ENCODE measurements at places on chromosomes 6 and 20. TPM values are rescaled to one million over a fixed set of nuclear protein-coding genes. Genes with fewer than 3 reads are reported as not detected.

DNA sequence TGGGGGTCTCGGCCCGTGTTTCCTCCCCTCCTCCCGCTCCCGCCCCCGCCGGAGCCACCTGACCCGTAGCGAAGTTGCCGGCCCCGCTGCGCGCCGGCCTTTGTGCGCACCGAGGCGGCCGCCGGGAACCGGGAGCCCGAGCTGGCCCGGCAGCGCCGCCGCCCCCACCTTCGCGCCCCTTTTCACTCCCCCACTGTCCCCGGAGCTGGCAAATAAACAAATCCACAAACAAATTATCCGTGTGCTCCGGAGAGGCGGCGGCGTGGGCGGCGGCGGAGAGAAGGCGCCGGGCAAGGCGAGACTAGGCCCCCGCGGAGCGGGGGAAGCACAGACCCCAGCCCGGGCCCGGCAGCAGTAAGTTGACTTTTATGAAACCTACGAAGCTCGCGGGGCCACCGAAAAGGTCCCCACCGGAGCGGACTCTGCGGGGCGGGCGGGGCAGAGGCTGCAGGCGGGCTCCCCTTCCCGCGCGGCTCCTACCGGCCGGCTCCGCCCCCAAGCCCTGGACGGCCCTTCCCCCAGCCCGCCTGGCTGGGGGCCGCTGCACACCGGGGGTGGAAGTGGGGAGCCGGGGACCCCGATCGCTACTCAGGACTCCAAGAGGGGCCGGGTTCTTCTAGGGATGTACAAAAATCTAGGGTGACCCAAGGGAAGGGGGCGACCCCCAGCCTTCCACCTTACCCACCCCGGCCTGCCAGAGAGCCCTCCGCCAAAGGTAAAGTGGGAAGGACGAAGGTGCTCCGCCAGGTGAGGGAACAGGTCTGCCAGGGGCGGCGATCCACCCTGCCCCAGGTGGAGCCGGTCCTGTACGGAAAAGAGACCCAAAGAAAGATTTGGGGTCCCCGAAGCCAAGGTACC is 40.7 kb downstream of the YTHDF1 start:
- no peak for DNase-seq

GRCh38 chr6:31272436-31272835 is 544 bp upstream of the HLA-C start:
- no peak for DNase-seq

- no peak for DNase-seq
Measured at GRCh38 chr6:20584100-20584731, 50.0 kb downstream of the CDKAL1 start.

GRCh38 chr6:165894171-165894825 is 231.3 kb upstream of the PDE10A start:
- DNase-seq, result no peak

- no peak for DNase-seq
Measured at GRCh38 chr6:94559829-94560537, 1017.4 kb upstream of the MANEA start.

- no peak for DNase-seq
Measured at GRCh38 chr6:8809662-8810061, 374.3 kb upstream of the SLC35B3 start.

GRCh38 chr20:17590245-17590644 is 20.4 kb downstream of the DSTN start:
- no peak for DNase-seq

DNA sequence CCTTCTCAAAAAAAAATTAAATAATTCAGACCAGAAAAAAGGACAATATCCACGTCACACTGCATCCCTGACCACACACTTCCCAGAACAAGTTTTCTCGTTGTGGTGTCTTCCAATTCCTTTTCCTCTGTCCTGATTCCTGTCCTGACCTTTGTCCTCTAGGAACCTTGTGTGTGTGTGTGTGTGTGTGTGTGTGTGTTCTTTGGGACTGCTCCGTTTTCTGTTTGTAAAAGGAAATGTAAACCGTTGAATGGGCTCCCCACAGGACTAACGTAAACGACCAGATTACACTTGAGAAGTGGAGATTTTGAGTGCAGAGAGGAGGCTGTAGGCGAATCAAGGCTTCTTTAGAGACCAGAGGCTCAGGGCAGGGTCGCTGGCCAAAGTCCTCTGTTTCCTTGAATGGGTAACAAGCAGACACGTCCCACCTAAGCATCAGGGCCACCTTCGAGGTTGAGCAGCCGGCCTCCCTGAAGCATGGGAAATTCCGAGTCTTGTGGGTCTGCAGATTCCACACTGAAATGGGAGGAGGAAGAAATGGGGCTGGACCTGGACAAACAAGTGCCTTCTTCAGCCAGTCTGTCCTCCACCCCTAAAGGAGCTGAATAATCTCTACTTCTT is 7.3 kb downstream of the ZBTB46 start:
- no peak for DNase-seq

GRCh38 chr6:19664050-19664449 is 173.1 kb upstream of the ID4 start:
- DNase-seq, result no peak

DNA sequence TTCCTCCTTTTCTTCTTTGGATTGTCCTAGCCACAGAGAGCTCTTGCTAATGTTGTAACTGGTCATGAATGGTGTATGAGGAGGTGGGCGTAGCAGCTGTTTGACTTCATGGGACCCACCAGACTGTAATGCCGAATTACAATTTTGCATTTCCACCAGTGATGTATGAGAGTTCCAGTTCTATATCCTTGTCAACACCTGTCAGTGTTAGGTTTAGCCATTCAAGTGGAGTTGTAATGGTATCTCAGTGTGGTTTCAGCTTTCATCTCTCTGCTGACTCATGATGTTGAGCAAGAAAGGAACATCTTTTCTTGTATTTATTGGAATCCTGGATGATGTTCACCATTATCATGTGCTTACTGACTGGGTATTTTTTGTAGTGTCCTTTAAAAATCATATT is 5.1 kb downstream of the IGF2R start:
- no peak for DNase-seq

GRCh38 chr6:27294409-27294808 is 17.7 kb downstream of the POM121L2 start:
- no peak for DNase-seq

DNA sequence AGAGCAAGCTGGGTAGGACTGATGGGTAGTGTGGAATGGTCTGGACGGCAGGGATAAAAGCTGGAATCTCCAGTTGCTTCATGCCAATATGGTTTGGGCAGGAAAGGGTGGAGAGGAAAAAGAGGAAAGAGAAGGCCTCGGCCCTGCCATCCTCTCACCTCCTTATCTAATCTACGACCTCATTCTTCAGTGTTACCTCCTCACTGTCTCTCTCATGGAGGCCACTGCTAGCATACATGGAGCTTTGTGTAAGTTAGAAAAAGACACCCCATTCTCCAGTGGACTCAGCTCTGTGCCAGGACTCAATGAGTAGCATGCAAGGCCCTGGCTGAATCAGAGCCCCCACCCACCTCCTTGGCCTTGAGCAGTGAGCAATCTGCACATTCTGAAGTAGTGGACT is 6.1 kb upstream of the ARID1B start:
- DNase-seq, result no peak

GRCh38 chr6:106525107-106525881 is 104.0 kb downstream of the RTN4IP1 start:
- no peak for DNase-seq

DNA sequence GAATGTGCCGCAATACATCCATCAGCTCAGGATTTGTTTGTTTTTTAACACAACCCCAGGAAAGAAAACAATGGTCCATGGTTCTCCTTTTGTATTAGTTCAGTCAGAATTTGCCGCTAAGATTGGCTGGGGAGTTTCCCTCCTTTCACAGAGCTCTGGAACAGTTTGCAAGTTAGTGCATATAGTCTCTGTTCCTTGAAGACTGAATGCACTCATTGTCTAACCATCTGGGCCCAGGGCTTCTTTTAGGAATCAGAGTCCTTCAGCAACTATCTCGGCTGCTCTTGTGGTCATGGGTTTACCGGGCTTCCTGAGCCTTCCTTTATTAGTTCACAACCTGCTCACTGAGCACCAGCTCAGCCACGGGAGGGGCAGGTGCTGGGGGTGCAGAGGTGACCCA is 121.3 kb downstream of the SLC23A2 start:
- no peak for DNase-seq

- no peak for DNase-seq
Measured at GRCh38 chr6:148968771-148969602, 222.2 kb downstream of the UST start.

DNA sequence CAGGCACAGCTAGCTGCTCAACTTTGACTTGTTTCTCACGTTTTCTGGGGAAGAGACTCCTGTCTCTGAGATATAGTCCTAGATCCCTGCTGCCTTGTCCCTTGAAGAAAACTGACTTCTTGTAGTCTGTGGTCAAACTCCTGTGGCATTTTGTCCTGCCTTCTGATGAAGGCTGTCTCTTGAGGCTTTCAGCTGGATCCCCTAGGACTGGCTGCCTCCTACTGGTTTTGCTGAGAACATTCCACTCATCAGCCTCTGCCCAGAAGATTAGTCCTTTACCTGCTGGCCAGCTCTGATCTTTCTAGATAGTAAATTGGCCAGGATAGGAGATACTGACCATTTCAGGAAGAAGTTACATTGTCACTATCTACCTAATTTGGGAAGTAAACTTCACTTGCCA is 71.9 kb upstream of the CNR1 start:
- no peak for DNase-seq

The OVOL2 gene
- total RNA-seq, result not detected

The PSMB8 gene
- total RNA-seq, result 67.0 TPM

The CUL9 gene
- 42.1 TPM for total RNA-seq

The RIMS1 gene
- 0.82 TPM for total RNA-seq

The MACROD2 gene
- 0.76 TPM for total RNA-seq

The HUS1B gene
- 0.99 TPM for total RNA-seq

The RALY gene
- 166 TPM for total RNA-seq

The GPLD1 gene
- total RNA-seq, result not detected
